ENCODE measurements at places on chromosomes 2 and 18.
A peak's percentile ranks its signal among the peaks of the same experiment; 100 is the strongest.

DNA sequence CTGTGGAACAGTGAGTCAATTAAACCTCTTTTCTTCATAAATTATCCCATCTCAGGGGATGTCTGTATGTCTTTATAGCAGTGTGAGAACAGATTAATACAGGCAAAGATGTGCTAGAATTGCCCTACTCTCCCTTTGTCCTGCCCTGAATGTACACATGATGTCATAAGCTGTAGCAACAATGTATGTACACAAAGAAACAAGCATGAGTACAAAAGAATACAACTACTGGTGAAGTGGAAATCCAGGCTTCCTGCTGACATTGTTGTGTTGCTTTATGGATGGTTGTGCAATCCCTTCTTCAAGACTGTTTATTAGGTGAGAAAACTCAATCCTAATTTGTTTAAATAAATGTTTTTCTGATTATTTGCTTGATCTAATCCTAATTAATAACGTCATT, 446.6 kb downstream of the DSC3 start:
- no peak for DNase-seq

GRCh38 chr2:120103723-120104467, 91.0 kb downstream of the EPB41L5 start:
- no peak for DNase-seq

- no peak for DNase-seq
Observed at GRCh38 chr2:148917431-148917830, 42.4 kb downstream of the KIF5C start.

DNA sequence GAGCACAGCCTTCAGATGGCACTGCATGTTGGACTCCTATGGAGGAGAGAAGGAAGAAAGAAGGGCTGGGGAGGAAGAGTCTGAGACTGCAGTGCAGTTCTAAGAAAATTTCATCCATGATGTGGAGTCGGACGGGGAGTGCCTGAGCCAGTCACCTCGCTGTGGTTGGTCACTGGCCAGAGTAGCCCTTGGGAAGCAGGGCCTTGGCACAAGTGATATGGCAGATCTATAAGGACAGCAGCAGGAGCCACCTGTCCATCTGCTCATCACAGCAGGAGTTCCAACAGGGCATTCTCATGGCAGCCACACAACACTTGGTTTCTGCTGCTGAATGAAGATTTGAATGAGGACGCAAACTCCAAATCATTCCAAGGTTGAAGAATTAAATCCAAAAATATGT, 314.8 kb downstream of the CYP26B1 start:
- DNase-seq, result no peak

- no peak for DNase-seq
Observed at GRCh38 chr2:172296267-172297046, 130.9 kb upstream of the ITGA6 start.

DNA sequence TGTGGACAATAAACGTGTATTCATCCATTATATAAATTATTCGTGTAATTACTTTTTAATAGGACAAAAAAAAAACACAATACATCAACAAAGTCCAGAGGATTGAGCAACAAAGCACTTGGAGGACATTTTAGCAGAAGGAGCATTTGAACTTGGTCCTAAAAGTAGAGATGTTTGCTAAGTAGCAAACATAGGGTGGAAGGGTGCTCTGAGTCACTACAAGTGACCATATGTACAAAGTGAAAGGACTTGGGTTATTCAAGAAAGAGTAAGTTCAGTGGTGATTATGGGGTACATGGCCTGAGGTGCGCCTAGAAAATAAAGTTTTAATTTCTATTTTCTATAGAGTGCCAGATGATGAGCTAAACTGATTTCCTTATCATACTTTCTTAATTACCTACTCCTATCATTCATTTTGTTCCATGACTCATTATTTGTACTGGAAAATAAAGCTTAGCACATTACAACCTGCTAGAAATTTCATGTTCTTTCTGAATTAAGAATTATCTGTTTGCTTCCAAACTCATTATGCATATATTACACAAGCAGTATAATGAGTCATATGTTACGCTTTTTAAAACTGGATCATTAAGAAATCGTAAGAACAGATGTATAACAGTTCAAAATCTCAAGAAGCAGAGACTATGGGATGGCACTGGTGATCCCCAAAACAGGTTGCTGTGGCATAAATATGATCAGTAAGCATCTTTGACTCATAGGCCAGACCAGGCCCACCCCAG, 13.1 kb upstream of the PPP1R1C start:
- DNase-seq, result no peak

DNA sequence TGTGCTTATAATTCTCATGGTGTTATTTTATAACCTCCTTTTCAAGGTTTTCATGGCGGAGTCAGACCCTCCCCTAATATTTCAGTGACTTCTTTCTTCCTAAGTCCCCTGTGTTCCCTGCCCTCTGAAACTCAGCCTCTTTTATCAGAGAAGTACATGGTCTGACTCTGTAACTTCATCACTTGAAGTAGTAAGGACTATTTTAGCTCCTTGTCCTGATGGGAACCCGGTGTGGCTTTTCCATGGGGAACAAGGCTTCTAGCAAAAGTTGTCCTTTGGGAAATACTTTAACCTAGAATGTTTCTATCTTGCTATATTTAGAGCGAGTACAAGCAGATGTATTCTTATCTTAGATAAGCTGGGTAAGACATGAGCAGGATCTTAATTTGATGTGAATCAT, 117.5 kb downstream of the TRIB2 start:
- no peak for DNase-seq

GRCh38 chr2:38666556-38666910, 619 bp downstream of the GALM start:
- DNase-seq, result peak; percentile 6

DNA sequence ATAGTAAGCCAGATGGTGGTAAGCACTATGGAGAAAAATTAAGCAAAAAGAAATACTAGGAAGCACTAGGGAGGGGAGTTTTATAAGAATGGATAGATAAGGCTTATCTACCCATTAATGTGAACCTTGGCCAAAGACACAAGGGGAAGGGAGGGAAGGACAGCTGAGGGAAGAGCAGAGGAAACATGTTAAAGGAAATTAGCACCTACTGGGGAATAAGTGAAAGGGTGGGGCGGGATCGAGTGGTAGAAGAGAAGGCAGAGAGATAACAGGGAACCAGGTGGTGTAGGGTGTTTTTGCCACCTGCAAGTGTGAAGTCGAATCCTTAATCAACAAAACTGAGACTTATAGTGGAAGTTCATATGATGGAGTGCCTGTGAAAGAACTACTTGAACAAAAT, 1.7 kb downstream of the UNC80 start:
- DNase-seq, result no peak

DNA sequence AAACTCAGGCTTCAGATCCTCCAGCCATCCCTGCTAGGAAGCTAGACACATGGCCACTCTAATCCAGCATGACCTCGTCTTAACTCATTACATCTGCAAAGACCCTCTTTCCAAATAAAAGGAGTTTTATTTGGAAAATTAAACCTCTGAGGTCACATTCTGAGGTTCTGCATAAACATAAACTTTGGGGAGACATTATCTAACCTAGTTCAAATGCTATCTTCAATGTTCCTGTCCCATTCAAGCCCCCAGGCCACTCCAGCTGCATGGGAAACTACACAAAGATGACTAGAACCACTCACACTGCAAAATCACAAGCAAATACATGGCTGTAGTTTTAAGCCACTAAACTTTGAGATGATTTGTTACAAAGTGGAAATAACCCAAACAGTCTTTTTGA, 99.0 kb upstream of the RNF152 start:
- DNase-seq, result no peak

- DNase-seq, result peak; percentile 63
Observed at GRCh38 chr2:43207553-43208300, 18.7 kb downstream of the ZFP36L2 start.

- DNase-seq, result no peak
Observed at GRCh38 chr2:239257511-239257937, 143.3 kb downstream of the HDAC4 start.

GRCh38 chr2:23583467-23583866, 198.5 kb downstream of the KLHL29 start:
- no peak for DNase-seq

DNA sequence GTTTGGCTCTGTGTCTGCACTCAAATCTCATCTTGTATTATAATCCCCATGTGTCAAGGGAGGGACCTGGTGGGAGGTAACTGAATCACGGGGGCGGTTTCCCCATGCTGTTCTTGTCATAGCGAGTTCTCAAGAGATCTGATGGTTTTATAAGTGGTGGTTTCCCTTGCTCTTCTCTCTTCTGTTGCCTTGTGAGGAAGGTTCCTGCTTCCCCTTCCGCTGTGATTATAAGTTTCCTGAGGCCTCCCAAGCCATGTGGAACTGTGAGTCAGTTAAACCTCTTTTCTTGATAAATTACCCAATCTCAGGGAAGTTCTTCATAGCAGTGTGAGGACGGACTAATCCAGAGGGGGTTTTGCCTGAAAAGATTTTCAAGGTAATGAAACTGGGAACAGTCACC, 245.4 kb downstream of the GALR1 start:
- DNase-seq, result no peak

- DNase-seq, result no peak
Observed at GRCh38 chr2:241208058-241208457, 19.6 kb downstream of the ANO7 start.

DNA sequence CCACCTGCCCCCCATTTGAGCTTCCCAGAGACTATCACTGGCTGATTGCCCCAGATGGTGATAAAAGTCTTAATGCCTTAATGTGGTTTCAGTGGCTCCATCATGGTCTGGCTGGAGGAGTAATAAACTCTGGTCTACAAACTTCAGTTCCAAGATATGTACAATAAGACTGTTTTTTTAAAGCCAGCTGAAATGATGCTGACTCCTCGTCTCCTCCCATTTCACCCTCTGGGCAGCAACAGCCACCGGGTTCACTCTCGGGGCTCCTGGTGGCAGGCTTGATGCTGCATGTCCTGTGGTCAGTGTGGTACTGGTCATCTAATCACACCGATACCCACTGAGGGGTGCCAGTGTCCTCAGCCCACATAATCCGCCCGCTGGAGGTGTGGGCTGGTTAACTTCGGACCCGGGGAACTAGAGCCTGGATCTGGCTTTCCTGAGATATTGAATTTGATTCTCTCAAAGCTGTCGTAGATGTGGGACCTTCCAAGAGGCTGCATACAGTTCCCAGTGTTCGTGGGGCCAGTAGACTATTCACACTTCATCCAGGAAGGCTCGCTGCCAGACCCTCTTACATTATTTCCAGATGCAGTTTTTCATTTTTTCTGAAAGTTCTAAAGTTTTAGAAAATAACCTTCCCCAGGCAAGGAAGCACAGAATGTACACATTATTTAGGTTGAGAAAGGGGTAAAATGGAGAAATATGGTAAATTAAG, 95.3 kb downstream of the GALR1 start:
- no peak for DNase-seq

GRCh38 chr2:85308896-85309555, 18.8 kb downstream of the TGOLN2 start:
- DNase-seq, result peak; percentile 18

GRCh38 chr2:26679867-26680266, 12.7 kb upstream of the KCNK3 start:
- DNase-seq, result no peak

- DNase-seq, result no peak
Observed at GRCh38 chr2:28351621-28352020, 41.0 kb upstream of the FOSL2 start.

GRCh38 chr18:78601923-78602322, 377.7 kb upstream of the SALL3 start:
- DNase-seq, result no peak

DNA sequence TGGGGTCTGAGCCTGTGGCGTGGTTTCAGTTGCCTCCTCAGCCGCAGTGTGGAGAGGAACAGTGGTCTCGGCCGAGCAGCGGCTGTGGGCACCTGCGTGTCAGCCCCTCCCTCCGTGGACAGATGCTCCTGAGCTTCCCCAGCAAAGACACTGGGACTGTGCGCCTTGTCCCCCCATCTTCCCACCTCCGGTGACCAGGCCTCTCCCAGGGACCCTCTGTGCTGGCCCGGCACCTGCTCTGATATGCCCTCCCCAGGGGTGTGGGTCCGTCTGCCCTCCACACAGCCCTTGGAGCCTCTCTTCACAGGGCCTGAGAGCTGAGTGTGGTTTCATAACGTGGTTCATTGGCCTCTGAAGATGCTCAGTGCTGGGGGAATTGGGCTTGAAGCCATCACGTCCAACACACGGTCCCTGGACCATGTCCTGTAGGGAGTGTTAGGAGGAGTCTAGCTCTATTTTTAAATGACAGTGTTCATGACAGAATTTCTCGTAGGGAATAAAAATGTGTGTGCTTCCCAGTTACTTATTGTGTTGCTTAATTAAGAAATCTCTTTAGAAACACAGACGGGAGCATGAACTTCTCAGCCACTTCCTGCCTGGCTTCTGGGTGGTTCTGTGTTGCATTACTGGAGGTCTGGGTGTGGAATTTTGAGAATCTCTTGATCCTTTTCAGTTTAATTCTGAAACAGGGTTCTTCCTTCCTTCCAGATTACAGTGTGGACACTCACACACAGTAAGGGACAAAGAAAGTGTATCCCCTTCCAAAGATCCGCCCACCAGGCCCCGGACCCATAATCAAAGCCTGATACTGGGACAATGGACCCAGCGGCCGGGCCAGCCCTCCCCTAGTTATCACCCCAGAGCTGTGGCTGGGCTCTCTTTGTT, 110.7 kb downstream of the NFATC1 start:
- no peak for DNase-seq

DNA sequence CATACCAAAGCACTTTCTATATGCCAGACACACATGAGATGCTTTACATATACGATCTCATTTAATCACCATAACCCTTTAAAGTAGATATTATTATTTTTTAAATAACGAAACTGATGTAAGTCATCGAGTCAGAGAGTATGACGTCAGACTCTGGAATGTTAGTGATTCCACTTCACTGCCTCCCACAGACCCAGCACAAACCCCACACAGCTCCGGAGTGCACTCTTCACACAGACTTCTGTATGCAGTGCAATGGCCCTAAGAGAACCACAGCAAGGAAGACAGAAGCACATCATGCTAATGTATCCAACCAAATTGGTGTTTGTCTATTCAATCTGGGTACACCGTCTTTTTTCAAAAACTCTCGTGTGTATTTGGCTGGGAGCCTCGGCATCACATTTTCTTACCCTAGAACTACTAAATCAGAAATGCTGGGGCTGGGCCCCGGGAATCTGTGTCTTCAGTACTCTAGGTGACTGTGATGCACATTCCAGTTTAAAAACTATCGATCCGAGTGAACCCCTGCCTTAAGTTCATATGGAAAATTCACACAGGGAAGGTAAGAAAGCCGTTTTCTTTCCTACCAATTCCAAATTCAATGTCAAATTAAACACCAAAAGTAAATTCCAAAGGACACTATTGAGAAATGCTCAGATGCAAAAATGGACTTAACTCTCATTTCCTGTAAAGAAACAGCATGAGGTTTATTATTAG, 117.7 kb upstream of the ACVR1C start:
- no peak for DNase-seq

DNA sequence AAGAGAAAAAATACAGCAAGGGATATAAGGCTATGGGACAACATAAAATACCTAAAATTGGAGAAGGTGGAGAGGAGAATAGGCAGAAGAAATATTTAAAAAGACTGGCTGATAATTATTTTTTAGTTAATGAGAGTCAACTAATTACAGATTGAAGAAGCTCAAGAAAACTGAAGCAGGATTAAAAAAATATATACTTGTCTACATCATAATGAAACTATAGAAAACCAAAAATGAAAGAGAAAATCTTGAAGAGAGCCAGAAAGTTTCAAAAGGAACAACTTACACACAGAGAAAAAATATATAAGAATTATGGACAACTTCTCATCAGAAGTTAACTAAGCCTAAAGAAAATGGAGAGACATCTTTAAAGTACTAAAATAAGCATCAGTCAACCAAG, 62.9 kb upstream of the APCDD1 start:
- no peak for DNase-seq

All from Calu3 (cell line).